Progenitor cell of endocrine pancreas (in vitro differentiated cells): ENCODE measurements at places on chromosomes 6 and 20.

DNA sequence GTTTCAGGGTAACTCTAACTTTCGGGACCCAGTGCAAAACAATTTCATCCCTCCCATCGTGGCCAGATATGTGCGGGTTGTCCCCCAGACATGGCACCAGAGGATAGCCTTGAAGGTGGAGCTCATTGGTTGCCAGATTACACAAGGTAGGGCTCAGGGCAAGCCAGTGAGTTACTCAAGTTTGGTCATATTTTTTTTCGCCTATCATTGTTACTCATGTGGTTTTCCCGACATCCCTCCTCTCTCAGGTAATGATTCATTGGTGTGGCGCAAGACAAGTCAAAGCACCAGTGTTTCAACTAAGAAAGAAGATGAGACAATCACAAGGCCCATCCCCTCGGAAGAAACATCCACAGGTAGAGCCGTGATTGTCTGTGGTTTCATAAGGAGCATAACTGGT is 58.2 kb downstream of the DCBLD1 start:
- no peak for DNase-seq

GRCh38 chr20:49452011-49452482 is 30.4 kb downstream of the KCNB1 start:
- no peak for DNase-seq

- DNase-seq = no peak
These were observed 86.1 kb downstream of the SLX4IP start for GRCh38 chr20:10521068-10521831.

DNA sequence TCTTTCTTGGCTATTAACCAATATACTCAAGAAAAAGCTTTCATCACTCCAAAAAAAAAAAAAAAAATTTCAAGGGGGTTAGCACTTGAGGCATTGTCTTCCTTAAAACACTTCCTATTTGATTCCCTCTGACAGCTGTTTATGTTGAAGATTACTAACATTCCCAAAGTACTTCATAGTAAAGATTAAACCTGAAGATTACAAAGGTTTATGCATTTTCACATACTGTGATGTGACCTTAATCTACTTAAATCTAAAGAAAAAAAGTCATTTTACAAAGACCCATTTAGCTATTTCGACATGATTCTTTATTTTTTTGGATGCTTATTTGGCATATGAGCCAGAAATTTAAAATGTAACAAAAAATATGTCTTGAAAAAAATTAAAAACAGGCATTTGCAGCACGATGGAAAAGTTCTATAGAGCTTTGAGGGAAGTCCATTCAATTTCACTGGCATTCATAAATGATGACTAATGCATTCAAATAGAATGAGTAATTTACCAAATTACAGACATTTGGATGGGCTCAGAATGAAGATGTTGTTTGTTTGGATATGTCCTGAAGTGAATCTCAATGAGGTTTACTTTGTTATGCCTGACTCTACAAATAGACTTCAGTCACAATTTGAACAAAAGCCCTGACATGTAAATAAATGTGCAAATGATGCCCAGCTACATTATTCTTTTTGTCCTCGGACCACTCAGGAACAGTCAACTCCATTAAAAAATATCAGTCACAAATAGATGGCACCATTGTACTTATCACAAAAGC is 674.6 kb upstream of the MARCKS start:
- no peak for DNase-seq

GRCh38 chr20:43452404-43453126 is 5.1 kb upstream of the SRSF6 start:
- no peak for DNase-seq

DNA sequence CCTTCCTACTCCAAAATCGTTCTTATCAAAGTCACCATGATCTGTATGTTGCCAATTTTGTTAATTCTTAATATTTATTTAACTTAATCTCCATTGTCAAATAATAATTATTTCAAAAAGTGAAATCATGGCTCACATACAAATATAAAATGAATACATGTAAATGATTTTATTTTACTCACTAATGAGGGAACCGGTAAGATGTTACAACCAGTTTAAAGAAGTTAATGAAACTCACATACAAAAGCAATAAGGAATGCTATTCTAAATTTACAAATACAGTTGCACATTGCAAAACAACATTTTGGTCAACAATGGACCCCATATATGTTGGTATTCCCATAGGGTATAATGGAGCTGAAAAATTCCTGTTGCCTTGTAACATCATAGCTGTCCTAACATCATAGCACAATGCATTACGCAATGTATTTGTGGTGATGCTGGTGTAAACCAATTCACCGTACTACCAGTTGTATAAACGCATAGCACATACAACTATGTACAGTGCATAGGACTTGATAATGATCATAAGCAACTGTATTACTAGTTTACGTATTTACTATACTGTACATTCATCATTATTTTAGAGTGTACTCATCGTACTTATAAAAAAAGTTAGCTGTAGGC is 6.5 kb upstream of the SLC22A16 start:
- no peak for DNase-seq
